ENCODE measurements at places on chromosomes 2 and 18. TPM values are rescaled to one million over a fixed set of nuclear protein-coding genes. Genes with fewer than 3 reads are reported as not detected.

CYP1B1 gene
- 28.7 TPM for total RNA-seq

KIF5C gene
- 12.5 TPM for total RNA-seq

SKOR2 gene
- total RNA-seq, result not detected

FAHD2B gene
- total RNA-seq, result 22.0 TPM

DLGAP1 gene
- total RNA-seq, result not detected

DPYSL5 gene
- total RNA-seq, result not detected

RTP5 gene
- 0.07 TPM for total RNA-seq

ITGA6 gene
- total RNA-seq, result 2.6 TPM

CNDP1 gene
- not detected for total RNA-seq

UGT1A3 gene
- not detected for total RNA-seq

NDUFS1 gene
- 68.9 TPM for total RNA-seq

ESPNL gene
- 0.14 TPM for total RNA-seq

FAM237A gene
- not detected for total RNA-seq

ANAPC1 gene
- total RNA-seq, result 80.6 TPM

DUSP2 gene
- 24.9 TPM for total RNA-seq

CABYR gene
- 0.73 TPM for total RNA-seq

CIB4 gene
- not detected for total RNA-seq

KLHL30 gene
- total RNA-seq, result not detected

STAM2 gene
- total RNA-seq, result 17.9 TPM

COLEC11 gene
- not detected for total RNA-seq

RAPGEF4 gene
- total RNA-seq, result 0.75 TPM

LRRC30 gene
- total RNA-seq, result not detected

PJVK gene
- 2.3 TPM for total RNA-seq

TOGARAM2 gene
- total RNA-seq, result 6.3 TPM

GAREM2 gene
- total RNA-seq, result 4.1 TPM

VAMP5 gene
- 65.6 TPM for total RNA-seq
